Smooth muscle cell of the pulmonary artery (primary cell): ENCODE measurements at places on chromosomes 2 and 18. TPM values are rescaled to one million over a fixed set of nuclear protein-coding genes. Genes with fewer than 3 reads are reported as not detected.

Gene FOSL2
- 65.6 and 84.3 TPM in 2 replicates for total RNA-seq

Gene VWC2L
- total RNA-seq: not detected in 2 replicates

Gene UGT1A4
- not detected in 2 replicates for total RNA-seq

Gene TMEM247
- not detected in 2 replicates for total RNA-seq

Gene NFATC1
- 3.5 and 3.8 TPM in 2 replicates for total RNA-seq

Gene TMEFF2
- total RNA-seq: 1.6 and 3.3 TPM in 2 replicates

Gene C2orf42
- 22.4 and 23.3 TPM in 2 replicates for total RNA-seq

Gene CAPN13
- not detected in 2 replicates for total RNA-seq

Gene DSEL
- 53.5 and 78.1 TPM in 2 replicates for total RNA-seq

Gene IL1RL1
- 4.3 and 40.2 TPM in 2 replicates for total RNA-seq

Gene LIMS3
- 1.6 and 4.2 TPM in 2 replicates for total RNA-seq

Gene VIT
- total RNA-seq: 2.0 and 8.9 TPM in 2 replicates

Gene MAP2
- total RNA-seq: 10.7 and 20.1 TPM in 2 replicates

Gene PRSS56
- not detected in 2 replicates for total RNA-seq

Gene ACTG2
- total RNA-seq: 32.7 and 43.4 TPM in 2 replicates

Gene SYT4
- total RNA-seq: not detected in 2 replicates

Gene CD226
- 0.46 and 0.69 TPM in 2 replicates for total RNA-seq

Gene ASAP2
- 63.4 and 72.9 TPM in 2 replicates for total RNA-seq

Gene HOXD12
- not detected in 2 replicates for total RNA-seq

Gene NEB
- total RNA-seq: 0.33 TPM in 2 replicates

Gene DRC1
- 0.07 TPM in 1 of 2 replicates, not detected in the other for total RNA-seq

Gene KIF5C
- 0.10 and 0.13 TPM in 2 replicates for total RNA-seq

Gene AFF3
- total RNA-seq: 3.4 and 7.5 TPM in 2 replicates

Gene LRRTM4
- total RNA-seq: 0.07 TPM in 1 of 2 replicates, not detected in the other

Gene CNOT11
- 18.3 and 19.4 TPM in 2 replicates for total RNA-seq

Gene ZNF521
- total RNA-seq: 17.5 and 20.7 TPM in 2 replicates

Gene OSR1
- total RNA-seq: 11.6 and 29.1 TPM in 2 replicates

Gene ALKAL2
- not detected in 2 replicates for total RNA-seq

Gene MYO3B
- total RNA-seq: 0.10 and 0.13 TPM in 2 replicates

Gene SLC11A1
- 0.13 TPM in 2 replicates for total RNA-seq

Gene GPR55
- not detected in 2 replicates for total RNA-seq

Gene PSD4
- 0.72 and 1.4 TPM in 2 replicates for total RNA-seq

Gene MROH2A
- not detected in 2 replicates for total RNA-seq

Gene FER1L5
- total RNA-seq: 0.76 and 0.78 TPM in 2 replicates

Gene SLC16A14
- 1.1 and 1.8 TPM in 2 replicates for total RNA-seq

Gene TNP1
- total RNA-seq: not detected in 2 replicates

Gene ST8SIA5
- total RNA-seq: 0.17 TPM in 1 of 2 replicates, not detected in the other

Gene ATP8B1
- 73.6 and 109 TPM in 2 replicates for total RNA-seq

Gene CPLX4
- total RNA-seq: not detected in 2 replicates
